GM12864 (cell line): ENCODE measurements at places on chromosomes 12 and 14.

- DNase-seq: no peak
These were observed 15.5 kb downstream of the SLC25A29 start for GRCh38 chr14:100290607-100291304.

DNA sequence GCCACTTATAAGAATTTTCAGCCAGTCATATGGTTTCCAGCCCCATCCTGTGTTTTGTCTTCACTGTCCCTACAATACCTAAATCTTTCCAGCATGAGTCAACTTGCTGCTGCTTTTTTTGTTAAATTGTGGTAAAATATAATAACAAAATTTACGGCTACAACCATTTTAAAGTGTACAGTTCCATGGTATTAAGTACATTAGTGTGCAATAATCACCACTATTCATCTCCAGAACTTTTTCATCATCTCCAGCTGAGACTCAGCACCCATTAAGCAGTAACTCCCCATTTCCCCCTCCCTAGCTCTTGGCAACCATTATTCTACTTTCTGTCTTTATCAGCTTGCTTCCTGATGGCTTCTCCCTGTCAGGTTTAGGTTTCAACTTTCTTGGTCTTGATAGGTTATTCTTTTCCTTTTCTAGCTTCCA, 39.1 kb downstream of the FRS2 start:
- no peak for DNase-seq

DNA sequence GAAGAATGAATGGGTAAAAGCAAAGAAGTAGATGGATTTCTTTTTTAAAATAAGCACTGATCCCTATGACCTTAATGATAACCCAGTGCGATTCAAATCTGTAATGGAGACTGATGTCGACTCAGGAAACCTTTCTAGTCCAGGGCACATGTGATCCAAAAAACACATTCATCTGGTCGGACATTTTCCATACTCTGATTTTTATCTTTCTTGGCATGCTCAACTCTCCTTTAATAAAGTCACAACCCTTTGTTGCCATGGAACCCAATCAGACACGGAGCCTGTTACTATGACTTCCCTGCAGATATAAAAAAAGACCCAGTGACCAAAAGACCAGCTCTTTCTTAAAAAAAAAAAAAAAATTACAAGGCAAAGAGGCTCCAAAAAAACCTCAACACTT, 27.9 kb downstream of the TMCC3 start:
- DNase-seq: no peak

DNA sequence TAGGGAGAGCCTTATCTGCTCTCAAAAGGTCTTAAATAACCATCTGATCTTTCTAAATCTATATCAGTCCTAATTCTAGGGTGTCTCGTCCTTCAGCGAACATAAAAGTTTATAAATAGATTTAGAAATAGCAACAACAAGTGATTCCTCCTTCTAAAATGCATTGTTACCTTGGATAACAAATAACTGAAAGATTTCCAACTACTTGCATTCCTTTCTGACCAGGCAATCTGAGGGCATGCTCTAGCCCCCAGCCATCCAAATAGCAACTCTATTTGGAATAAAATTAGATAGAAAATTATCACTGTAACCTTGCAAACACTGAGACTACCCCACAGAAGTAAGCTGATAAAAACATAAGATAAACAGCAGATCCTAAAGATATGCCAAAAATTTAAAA, 21.8 kb upstream of the KRR1 start:
- no peak for DNase-seq

- no peak for DNase-seq
These were observed 72.4 kb upstream of the SSTR1 start for GRCh38 chr14:38135106-38135867.

DNA sequence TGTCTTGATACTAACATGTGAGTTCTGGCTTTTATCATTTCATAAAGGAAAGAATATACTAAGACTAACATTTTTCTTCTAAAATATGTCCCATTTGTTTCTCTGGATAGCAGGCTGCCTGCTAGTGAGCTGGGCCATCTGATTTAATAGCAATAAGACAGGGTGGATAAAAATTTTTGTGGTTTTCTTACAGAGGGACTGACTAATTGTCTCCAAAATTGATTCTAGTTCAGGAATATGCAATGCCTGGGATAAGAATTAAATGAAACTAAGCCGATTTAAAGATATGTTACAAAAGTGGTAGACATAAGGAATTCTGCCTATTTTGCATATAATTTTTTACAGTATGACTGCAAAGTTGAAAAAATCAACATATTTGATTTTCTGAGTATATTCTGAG, 252.9 kb upstream of the NAV3 start:
- DNase-seq: no peak

- DNase-seq: no peak
These were observed 17.0 kb downstream of the BTG1 start for GRCh38 chr12:92128612-92129011.

GRCh38 chr12:101608301-101609133, 13.7 kb downstream of the MYBPC1 start:
- no peak for DNase-seq

DNA sequence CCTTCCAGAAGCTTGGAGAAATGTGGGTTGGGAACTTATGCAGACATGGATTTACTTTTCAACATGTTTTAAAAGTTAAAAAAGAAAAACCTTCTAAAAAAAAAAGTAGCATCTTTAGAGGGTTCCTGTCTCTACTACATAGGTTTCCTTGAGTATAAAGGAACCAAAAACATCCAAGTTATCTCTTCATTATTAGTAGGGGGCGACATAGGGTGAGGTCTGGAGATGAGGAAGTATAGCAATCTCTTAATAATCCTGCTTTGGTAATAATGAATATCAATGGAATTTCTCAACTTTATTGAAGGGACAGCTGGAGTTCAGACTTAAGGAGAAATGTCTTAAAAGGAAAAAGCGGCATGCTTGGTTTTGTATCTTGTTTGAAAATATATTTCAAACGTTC, 6.5 kb upstream of the PLXNC1 start:
- DNase-seq: no peak

DNA sequence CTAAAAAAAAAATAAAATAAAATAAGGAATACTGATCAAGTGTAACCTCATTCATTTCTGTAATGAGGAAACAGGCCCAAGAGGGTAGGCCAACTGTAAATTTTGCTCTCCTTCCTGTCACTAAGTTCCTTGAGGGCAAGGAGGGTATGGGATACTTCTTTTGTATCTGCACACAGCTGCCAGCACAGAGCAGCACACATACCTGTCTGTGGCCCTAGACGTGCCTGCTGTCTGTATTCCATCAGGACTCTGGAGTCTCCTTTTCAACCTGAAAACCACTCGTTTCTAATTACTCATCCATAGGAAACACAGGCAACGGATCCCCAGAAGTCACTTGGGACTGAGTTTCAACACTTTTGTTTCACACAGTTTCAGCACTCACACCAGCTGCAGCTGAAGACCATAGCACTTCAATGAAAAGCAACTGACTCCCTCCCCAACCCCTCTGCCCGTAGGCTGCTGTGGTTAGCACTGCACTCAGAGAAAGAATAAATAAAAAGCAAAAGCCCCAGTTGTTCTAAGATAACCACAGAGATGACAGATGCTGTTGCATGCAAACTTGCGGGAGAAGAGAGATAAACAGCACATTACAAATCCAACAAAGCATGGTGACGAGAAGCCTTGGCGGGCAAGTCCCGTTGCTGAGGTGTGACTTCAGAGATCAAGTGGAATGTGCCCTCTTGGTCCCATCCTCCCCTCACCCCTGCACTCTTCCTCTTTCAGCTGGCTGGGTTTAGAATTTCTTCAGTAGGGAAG, 24.9 kb downstream of the CRACR2A start:
- DNase-seq: no peak

GRCh38 chr14:81172353-81172752, 48.4 kb downstream of the GTF2A1 start:
- DNase-seq: no peak

- no peak for DNase-seq
These were observed 798.9 kb downstream of the SLC6A15 start for GRCh38 chr12:84113666-84114065.

DNA sequence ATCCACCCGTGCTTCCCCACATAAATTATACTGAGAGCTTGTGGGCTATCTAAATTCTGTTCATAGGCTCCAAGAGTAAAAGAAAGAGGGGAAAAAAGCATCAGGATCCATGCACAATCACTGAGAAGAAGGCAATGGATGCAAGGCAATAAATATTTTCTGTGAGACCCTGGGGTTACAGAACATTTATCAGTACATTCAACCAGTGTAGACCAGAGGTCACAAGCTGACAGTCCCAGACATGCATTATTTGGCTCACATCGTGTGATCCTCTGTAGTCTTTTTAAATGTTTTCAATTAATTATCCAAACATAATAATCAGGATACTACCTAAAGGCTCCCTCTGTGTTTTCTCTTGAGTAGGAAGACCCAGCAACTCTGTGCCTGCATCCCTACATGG, 267.9 kb upstream of the CAND1 start:
- DNase-seq: no peak

DNA sequence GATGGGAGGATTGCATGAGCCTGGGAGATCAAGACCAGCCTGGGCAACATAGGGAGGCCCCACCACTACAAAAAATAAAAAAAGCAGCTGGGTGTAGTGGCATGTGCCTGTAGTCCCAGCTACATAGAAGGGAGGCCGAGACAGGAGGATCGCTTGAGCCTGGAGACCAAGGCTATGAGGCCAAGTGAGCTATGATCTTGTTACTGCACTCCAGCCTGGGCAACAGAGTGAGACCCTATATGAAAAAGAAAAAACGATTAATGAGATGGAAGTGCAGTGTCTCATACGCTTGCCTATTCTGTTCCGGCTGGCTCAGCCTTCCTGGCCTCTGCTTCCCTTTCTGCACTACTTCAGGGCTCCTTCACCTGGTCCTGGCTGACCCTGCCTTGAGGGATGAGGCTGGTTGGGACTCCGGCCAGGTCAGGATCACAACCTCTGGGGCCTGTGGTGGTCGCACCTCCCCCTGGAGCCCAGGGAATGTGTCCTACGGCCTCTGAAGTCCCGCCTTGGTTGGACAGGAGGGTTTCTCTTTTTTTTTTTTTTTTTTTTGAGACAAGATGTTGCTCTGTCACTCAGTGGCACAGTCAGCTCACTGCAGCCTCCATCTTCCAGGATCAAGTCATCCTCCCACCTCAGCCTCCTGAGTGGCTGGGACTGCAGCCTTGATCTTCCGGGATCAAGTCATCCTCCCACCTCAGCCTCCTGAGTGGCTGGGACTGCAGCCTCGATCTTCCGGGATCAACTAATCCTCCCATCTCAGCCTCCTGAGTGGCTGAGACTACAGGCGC, 10.7 kb downstream of the TEDC1 start:
- no peak for DNase-seq

GRCh38 chr12:105337391-105337790, 6.9 kb downstream of the C12orf75 start:
- no peak for DNase-seq

DNA sequence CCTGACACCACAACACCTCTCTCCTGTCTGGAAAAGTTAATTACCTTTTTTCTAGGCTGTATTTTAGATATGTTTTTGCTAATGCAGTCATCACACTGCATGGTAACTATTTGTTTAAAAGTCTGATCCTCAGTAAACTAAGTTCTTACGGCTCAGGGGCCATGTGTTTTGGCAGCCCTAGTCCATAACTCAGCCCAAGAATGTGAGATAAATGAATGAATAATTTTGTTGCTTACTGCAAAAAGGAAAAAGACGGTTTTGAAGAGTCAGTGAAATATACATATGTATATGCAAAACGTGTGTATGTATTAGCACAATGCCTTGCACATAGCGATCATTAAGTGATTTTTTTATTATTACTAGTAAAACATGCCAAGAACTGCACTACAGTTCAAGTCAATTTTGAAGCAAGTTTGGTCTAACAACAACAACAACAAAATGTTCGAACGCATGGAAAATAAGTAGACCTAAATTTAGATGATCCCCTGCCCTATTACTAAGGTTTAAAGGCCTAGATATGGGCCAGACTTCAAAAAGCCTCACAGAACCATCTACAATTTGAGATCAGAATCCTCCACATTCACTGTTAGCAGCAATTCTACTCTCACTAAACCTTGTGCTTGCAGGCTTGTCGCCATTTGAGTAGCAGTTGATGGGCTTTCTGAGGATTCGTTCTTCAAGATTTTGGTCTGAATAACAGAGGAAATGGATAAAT, 140.0 kb downstream of the NDUFA12 start:
- no peak for DNase-seq

DNA sequence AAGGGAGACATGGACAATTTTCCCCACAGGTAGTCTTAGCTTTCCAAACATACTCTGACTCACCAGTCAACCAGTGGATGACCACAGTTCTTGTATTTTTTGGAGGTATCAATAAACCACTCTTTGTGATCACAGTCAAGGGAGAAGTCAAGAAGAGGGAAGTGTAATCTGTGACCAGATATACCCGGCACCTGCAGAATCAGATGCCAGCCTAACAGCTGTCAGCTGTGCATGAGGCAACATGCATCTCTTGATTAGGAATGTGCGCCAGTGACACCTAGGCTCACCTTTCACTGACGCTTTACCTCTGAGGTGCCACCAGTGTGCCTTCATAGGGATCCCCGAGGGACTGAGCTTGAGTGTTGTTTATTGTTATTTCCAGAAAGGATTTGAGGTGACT, 20.0 kb downstream of the PROX2 start:
- DNase-seq: no peak

DNA sequence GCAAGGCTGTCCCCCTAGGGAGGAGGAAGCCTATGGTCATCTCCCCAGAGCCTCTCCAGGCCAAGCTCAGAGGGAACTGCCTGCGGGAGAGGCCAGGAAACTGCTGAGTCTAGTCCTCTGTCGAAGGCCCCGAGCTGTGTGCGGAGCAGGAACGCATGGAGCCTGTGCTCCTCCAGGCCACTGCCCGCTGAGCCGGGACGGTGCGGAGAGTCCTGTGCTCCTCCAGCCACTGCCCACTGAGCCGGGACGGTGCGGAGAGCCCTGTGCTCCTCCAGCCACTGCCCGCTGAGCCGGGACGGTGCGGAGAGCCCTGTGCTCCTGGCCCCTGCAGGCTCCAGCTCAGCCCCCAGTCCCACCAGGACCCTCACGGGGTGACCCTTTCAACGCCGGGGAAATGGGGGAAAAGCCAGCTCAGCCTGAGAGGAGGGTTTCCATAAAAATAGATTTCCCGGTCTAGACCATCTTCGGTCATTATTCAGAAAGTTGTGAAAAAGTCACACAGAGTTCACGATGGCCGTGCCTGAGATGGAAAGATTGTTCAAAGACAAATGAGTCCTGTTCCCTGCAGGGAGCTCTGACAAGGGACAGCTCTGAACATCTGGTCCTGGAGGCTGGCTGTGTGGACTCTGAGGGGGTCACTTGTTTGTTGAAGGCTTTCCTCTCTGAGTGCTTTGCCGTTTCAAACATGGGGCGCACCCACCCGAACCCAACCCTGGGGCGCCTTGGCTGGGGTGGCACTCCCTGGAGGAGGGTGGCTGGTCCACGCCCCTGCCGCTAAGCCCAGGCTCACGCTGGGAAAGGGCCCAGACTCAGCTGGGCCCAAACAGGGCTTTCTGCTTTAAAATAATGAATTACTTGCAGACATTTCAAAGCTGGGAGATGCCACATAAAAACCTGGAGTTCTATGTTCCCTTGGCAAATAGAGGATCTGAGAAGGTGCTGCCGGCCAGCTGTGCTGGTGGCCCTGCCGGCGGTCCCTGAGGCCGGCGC, 85.5 kb downstream of the ADGRD1 start:
- DNase-seq: no peak

DNA sequence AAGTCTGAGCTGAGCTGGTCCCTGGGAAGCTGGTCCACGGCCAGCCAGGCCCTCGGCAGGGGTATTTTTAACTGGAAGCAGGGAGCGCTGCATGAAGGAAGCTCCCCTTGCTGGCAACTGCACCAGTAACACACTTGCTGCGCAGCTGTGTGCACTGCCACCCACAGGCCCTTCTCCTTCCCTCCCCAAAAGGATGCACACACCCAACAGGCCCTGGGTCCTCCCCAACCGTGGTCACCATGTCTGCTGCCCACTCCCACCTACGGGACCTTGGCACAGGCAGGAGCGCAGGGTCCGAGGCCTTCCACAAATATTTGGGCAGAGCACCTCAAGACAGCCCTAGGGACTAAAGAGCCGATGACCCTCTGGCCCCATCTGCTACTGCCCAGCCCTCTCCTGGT, 157.0 kb upstream of the PRMT8 start:
- DNase-seq: no peak
